Muscle of leg (tissue), 16 donors: ENCODE measurements at places on chromosomes 3 and 15.

DNA sequence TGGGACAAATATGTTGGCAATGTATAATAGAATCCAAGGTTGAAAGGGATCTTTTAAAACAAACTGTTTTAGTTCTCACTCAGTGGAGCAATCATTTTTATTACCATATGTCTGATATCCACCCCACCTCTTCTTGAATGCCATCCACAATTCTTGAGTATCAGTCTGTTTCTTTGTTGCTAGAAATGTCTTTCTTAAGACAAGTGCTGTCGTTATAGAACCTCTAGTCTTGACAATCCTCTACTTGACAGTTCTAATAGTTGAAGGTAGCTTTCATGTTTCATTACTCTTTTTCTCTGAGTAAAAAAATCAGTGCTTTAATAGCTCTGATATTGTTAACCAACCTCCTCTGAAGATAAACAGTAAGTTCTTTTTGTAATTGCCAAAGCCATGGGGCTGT, 737.9 kb downstream of the MECOM start:
- no peak for DNase-seq

GRCh38 chr3:117141812-117142211, 432.2 kb downstream of the TUSC7 start:
- no peak for DNase-seq

- DNase-seq = peak; percentile 89
Measured at GRCh38 chr3:69330891-69331400, 54.9 kb downstream of the FRMD4B start.

DNA sequence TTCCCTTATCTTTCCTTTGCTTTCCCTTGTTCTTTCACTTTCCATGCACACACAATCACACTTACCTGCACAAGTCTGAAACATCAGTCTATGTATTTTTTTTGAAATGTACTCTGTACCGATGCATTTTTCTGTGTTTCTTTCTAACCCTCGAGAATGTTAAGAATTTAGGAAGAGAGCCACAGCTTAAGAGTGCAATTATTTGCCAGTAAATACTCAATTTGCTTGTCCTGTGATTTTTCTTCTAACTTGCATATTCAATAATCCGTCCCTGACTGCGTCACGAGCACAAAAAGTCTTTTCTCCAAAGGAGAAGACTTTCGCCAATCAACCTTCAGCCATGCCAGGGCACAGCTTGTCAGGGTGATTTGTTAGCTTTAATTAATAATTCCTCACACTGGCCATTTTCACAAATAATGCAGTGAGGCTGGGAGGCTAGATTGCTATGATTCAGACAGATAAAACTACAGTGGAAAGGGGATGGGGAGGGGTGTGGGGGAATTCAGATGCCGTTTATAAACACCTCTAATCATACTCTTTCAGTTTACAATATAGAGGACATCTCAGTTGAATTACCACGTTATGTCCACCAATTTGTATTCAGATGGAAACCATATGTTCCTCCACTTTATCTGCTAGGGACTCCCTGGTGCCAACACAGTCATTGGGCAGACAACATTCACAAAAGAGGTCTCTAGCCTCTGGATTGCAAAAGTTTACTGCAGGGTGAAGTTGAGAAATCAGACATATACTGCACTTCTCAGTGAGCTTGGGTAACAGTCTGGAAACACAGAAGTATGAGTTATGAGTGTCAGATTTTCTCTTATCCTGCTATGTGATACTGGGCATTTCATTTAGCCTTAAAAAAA, 388.0 kb downstream of the ZBTB20 start:
- peak; percentile 27 for DNase-seq

- no peak for DNase-seq
Measured at GRCh38 chr15:99956820-99957641, 223.8 kb upstream of the LYSMD4 start.

- DNase-seq = peak; percentile 9
Measured at GRCh38 chr3:34140616-34141015, 342.2 kb downstream of the PDCD6IP start.

- DNase-seq = no peak
Measured at GRCh38 chr3:136932978-136933772, 24.6 kb upstream of the IL20RB start.

GRCh38 chr3:186110975-186111974, 2.4 kb upstream of the ETV5 start:
- DNase-seq = peak; percentile 55

DNA sequence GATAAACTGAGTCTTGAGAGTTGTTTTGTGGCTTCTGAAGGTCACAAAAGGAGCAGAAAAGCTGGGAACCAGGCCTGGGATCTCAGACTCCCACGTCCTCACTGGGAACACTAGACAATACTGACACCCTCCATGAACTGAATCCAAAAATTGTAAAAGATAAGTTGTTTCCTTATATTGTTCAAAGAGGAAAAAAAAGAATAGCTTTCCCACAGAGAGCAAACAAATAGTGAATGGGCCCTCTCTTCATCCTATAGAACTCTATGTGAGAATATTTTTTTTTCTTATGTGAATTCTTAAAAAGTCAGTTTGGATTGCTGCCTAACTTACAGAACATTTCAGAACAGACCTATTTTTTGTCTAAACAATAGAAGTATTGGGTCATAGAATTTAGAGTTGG, 203.5 kb downstream of the MECOM start:
- DNase-seq = no peak

- DNase-seq = peak; percentile 27
Measured at GRCh38 chr3:58484045-58484721, 7.7 kb upstream of the KCTD6 start.

DNA sequence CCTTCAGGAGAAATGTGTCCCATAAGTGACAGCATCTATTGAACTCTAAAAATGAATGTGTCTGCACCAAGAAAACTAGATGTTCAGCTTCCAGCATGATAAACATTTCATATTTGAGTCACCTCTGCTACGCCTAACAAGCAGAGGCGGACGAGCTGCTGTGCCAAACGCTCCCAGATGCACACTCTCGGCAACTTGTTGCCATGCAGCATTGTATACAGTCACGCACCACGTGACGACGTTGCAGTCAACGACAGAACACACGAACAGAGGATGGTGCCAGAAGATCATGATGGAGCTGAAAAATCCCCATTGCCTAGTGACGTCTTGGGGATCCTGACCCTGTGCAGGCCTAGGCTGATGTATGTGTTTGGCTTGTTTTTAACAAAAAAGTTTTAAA, 137.5 kb downstream of the XXYLT1 start:
- peak; percentile 91 for DNase-seq

GRCh38 chr3:70615286-70615685, 302.8 kb upstream of the MDFIC2 start:
- DNase-seq = no peak

DNA sequence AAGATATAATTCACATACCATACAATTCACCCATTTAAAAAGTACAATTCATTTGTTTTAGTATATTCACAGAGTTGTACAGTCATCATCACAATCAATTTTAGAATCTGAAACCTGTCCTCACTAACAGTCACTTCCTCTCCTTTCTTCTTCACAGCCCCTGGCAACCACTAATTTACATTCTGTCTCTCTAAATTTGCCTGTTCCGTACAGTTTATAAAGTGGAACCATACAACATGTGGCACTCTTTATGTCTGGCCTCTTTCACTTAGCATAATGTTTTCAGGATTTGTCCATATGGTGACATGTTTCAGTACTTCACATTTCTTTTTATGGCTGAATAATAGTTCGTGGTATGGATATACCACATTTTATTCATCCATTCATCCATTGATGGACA, 22.7 kb downstream of the ERICH6 start:
- DNase-seq = no peak

DNA sequence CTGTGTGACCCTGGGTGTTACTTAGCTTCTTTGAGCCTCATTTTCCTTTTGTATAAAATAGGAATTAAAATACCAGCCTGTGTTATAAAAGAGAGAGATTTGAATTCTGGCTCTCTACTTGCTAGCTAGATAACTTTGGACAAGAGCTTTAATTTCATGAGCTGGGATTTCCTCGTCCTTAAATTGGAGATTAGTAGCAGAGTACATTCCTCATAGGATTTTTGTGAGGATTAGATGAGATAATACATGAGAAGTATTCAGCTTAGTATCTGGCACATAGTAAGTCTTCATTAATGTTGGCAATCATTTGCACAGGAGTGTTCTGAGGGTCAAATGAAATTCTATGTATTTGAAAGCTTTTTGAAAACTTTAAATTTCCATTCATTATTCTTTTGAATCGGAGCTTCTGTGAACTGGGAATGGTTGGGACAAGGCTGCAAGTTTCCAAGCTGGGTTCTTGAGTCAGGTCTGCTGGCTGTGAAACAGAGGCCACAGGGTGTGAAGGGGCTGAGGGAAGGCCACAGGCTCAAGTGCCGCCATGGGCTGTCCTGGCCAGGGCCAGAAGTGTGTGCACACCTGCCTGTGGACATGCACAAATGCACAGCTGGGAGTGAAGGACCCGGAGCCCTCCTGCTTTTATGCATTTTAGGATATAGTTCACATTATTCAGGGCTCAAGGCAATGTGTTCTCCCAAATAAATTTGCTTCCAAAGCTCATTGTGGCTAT, 17.2 kb downstream of the ALPK3 start:
- DNase-seq = no peak

DNA sequence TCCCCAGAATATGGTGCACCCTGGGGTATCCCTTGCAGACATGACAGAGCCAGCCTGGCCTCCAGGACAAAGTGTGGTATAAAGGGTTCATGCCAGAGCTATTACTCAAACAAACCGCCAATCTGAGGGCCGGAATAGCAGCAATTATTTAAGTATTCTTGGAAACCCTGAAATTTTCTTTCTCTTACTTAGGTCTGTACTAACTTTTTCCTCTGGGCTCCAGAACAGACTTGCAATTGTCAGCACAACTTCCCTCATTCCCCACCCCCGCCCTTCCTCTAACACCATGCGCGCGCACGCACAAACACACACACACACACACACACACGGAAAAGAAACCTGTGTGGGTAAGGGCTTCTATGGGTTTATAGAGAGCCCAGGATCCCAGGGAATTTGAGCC, 56.3 kb downstream of the ISG20 start:
- no peak for DNase-seq

DNA sequence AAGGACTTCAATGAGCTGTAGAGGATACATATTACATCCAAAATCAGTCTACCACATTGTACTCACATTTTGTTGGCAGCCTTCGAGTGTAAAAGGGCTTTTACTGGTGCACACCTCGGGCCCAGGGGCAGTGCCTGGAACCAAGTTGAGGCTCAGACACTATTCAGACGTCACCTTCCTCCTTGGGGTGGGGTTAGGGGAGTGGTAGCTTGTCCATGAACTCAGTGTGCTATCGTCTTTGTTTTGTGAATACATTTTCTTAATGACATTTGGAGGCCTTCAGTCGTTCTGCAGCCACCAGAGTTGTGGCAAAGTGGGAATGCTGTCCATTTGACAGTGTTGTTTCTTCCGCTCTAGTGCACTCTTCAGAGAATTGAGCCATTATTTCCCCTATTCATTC, 114.2 kb downstream of the PGPEP1L start:
- no peak for DNase-seq

- peak; percentile 6 for DNase-seq
Measured at GRCh38 chr3:23288286-23288685, 85.2 kb downstream of the UBE2E2 start.

GRCh38 chr15:95590533-95591044, 739.9 kb upstream of the NR2F2 start:
- DNase-seq = no peak

DNA sequence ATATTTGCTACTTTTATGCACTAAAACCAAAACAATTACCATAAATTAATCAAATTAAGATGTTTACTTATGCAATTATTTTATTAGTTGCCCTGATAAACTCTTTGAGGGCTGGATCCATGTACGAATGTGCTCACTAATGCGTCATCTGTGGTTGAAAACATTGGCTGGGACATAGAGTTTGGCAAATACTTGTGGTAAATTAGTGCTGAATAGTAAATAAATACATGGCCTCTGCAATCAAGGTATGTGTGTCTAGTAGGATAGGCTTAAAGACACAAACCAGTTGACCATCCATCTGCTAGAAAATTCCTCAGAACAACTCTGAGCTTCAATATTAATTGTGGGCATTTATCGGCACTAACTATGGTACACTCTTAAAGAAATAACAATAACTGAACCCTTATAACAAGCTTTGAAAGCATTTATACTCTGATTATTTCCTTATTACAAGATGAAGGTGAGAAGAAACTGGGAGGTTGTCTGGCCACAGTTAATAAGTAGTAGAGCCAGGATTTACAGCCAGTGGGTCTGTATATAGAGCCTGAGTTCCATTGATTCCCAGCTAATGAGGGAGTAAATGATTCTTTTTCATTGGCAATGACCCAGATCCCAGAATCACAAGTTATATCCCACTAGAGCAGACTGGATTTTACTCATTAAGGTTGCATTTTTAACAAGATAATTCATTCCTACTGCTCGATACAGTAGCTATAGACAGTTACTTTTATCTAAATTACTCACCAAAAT, 169.5 kb upstream of the CNTN6 start:
- DNase-seq = no peak

GRCh38 chr3:141060327-141060726, 9.2 kb downstream of the SPSB4 start:
- no peak for DNase-seq

GRCh38 chr15:42085236-42085605, 9.1 kb downstream of the PLA2G4D start:
- no peak for DNase-seq

- peak; percentile 20 for DNase-seq
Measured at GRCh38 chr3:155745795-155746550, 1.1 kb upstream of the PLCH1 start.

DNA sequence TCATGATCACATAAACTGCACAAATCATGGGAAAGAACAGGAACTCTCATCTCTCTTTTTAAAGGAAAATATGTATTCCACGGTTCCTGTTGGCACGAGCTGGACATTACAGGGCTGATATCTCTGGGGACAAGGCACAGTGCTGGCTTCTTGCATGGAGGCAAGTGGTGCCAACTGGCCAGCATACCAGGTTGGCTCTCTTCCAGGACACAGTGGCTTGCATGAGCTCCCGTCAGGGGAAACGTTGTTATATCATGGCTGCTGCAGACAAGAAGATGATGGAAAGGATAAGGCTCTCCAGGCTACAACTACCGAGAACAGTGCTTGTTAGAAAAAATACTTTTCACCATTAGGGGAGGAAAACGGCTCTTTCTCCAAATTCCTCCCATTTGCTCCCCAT, 283.9 kb downstream of the RORA start:
- peak; percentile 68 for DNase-seq

DNA sequence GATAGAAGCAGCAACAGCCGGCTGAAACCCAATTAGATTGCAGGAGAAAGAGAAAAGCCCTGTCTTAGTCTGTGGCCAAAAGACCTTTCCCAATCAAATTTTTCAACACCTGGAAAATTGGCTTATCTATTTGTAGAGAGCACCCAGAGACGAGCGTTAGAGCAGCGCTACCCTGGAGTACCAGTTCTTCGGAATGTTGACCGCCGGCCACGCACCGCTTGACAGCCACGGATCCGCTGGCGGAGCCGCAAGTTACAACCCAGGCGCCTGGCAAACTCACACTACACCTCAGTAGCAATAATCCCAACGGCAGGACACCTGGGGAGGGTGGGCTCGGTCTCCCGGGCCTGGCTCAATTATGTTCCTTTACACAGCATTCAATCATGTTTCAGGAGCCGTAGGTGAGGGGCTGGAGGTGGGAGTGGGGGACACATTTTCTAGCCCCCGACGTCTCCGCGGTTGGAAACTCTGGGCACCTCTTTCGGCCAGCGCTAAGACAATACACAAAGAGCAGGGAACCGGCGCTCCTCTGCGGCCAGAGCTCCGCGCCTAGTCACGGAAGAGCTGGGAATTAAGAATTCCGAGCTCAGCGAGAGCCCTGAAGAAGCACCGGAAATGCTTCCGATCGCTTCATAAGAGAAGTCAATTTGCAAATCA, 1.2 kb downstream of the MB21D2 start:
- peak; percentile 33 for DNase-seq

GRCh38 chr15:48722764-48723661, 77.5 kb upstream of the FBN1 start:
- no peak for DNase-seq
